ENCODE measurements at places on chromosomes 12 and 14.
A peak's percentile ranks its signal among the peaks of the same experiment; 100 is the strongest.

DNA sequence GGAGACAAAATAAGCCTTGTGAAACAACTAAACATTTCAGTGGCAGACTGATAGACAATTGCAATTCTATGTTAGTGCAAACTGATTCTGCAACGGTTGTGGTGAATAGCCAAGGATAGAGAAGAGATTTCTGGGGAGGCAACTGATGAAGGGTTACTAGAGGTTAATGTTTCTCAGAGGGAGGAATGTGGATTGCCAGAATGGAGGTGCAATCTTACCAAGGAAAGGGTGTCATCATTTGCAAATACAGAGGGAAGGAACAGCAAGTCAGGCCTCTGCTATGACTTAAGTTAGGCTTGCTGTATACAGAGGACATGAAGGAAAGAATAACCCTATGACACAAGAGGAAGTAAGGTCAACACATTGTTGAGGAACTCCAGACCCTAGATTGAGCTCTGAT is 35.8 kb downstream of the CCDC175 start:
- no peak for DNase-seq

DNA sequence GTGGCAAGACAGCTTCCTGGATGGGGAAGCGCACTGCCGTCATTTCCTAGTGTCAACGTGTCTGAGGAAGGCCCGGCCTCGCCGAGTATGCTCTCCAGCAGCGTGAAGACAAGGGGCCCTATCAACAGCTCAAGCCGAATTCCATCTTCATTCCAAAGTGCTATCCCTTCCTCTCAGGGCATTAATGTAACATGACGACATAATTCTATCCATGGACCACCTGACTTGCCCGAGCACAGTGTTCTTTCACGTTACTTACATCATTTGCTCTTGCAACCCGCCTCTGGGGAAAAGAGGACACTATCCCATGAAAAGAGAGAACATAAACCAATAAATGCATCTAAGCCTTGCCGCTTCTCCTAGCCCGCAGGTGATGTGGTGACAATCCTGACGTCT is 22.9 kb downstream of the CCDC92 start:
- DNase-seq: no peak

DNA sequence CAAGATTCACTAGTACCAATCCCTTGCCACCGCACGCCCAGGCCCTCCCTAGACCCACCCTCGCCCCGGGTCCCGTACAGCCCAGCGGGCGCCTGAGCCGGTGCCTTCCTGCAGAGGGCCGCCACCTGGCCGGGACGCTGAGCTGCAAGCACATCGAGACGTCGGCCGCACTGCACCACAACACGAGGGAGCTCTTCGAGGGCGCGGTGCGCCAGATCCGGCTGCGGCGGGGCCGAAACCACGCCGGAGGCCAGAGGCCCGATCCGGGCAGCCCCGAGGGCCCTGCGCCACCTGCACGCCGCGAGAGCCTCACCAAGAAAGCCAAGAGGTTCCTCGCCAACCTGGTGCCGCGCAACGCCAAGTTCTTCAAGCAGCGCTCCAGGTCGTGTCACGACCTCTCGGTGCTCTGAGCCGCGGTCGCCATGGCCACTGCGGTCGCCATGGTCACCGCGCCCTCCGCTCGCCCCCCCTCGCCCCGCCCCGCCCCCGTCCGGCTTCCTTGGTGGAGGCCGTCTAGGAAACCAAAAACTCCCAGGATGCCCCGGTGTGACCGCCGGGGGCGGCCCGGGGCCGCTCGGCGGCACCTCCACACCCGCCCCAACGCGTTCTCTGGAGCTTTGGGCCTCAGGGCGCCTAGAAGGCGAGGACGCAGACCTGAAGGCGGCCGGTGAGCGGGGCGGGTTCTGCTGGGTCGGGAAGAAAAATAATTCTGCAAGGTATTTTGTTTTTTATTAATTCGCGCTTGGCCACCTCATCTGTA is 3.7 kb downstream of the REM2 start:
- peak; percentile 81 for DNase-seq

DNA sequence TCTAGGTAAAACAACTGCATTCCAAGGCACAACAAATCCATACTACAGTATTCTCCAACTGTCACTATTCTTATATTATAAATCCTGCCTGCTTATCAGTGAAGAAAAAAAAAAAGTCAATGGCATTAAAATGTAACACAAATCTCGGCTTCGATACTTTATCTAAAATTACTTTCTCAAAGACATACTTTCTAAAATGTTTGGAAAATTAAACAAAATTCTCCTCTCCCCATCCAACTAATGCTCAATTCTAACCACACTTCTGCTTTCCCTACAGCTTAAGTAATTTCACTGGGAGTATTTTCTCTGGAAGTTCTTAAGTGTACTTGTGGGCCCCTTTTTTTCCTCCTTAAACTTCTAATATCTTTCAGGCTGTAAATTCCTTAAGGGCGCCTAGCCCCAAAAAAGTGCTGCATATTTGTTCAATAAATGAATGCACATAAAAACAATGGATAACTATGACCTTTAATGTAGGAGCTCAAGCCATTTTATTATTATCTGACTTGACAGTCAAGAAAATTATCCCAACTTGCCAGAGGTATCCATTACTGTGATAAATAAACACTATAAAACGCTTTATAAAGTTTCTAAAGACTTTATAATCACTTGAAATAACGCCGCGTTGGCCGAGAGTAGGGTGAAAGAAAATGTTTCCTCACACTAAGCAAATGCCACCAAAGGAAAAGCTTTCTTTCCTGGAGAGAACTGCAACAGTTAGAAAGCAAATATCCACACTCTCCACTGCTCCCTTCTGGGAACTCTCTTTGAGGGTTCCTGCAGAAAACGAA is 977 bp downstream of the HEATR5A start:
- no peak for DNase-seq

DNA sequence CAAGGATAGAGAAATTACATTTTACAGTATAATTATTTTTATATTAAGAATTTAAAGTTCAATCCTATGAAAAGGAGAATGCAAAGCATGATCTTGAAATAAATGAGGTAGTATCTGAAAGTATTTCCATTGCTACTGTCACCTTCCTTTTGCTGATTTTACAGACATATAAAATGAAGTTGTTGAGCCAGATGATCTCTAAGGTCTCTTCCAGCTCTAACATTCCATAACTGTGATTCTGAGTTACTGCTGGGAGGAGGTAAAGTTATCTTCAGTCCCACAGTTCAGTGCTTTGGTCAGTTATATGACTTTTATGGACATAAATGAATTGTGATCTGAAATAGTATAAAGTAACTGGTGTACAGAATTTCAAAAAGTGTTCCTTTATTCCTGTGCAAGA is 52.8 kb downstream of the SLC38A6 start:
- no peak for DNase-seq

DNA sequence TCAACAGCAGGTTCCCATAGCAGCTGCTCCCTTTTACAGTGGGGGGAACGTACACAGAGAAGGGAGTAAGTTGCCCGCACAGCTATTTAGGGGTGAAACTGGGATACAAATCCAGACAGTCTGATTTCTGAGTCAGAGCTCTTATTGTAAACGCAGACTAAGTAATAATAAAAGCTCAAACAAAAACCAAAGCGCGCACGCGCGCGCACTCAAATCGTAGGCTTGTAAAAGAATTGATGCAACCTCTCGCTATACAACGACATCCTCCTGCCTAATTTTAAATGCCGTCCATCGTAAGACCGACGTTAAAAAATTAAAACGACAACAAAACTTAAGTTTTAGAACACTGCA is 747 bp upstream of the DACT1 start:
- DNase-seq: peak; percentile 32

GRCh38 chr12:67433385-67434175 is 164.4 kb downstream of the CAND1 start:
- DNase-seq: no peak

DNA sequence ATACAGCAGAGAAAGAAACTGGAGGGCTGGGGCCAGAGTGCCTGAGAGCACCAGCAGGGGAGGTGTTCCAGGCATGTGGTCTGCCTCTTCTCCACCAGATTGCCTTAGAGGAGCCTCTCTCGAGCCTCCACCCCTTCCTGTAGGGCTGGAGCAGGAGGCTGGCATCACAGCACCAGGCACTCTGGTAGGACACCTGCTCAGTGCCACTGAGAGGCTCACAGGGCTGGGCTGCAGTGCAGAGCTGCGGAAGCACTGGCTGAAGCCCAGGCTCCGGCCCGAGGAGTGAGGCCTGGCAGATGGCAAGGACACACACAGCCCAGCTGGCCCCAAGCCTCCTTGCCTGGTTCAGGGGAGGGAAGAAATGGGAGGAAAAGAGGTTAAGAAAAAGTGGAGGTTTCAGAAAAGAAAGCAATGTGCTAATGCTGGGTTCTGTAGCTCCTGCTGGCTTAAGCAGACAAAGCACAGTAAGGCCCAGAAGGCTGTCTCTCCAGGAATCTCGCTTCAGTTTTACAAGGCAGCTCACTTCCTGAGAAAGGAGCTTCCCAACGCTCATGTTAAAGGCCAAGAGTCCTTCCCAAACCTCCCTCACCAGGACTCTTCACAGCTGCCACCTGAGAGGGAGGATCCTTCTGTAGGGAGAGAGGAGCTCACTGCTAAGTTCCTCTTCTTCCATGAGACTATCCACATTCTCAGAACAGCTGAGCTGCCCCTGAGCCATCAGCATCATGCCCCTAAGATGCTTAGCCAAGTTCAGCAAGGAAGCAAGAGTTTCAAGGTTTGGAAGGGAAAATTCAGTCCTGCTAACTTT is 23.8 kb downstream of the SPTB start:
- DNase-seq: no peak

DNA sequence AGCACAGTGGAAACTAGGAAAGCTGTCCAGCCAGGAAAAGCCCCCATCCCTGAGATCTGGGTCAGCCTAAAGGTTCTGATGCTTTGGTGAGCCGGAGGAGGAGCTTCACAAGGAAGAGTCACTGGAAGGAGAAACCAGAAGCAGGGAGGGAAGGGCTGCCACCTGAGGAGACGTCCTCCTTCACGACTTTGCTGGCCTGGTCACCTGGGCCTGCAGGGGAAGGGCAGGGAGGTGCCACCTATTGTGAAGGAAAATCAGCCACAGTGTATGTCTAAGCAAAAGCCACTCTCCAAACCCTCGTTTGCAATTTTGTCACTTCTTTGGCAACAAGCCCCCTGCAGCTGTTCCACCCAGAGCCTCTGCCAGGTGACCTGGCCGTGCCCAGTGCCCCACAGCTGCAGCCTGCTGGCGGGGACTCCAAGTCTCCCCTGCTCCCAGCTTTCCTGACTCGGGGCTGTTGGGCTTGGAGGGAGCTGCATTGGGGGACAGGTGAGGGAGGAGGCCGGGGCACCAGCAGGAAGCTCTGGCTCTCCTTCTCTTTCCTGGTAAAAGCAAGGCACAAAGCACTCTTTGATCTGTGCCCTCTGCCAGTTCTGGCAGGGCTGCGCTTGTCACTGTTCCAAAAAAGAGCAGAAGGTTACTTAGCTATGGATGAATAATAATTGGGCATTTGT is 120.9 kb upstream of the BCL2L14 start:
- no peak for DNase-seq

DNA sequence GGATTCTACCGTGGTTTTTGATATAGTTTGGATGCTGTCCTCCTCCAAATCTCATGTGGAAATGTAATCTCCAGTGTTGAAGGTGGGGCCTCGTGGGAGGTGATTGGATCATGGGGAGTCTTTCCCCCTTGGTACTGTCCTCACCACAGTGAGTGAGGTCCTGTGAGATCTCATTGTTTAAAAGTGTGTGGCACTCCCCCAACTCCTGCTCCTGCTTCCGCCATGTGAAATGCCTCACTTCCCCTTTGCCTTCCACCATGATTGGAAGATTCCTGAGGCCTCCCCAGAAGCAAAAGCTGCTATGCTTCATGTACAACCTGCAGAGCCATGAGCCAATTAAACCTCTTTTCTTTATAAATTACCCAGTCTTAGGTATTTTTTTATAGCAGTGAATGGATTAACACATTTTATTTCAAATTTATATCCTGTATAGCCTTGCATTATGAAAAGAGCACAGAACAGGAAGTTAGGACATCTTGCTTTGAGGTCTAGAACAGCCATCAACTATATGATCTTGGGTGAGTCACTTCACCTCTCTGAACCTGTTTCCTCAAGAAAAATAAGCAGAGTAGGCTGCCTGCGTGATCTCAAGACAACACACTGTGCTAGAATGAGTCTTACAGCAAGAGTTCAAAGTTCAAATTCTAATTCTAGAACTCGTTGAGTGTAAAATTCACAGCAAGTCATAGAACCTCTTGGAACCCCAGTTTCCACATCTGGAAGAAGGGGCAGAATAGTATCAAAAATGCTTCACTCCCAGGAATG is 160.9 kb upstream of the EEA1 start:
- DNase-seq: no peak

DNA sequence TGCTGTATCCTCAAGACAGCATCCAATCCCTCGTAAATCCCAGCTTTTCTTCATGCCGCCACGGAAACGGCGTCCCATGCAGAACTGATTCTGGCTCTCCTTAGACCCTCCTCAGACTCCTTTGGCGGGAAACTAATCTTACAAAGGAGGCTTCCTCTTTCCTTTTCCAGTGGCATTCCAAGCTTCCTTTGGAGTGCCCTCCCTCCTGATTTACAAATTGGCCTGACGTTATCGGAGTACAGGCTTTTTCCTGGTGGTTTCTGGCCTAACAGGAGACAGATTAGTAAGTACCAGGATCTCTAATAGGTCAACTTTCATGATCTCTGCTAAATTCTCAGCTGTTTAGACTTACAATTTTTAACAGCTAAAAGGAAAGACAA is 1.3 kb upstream of the ZDHHC17 start:
- no peak for DNase-seq

DNA sequence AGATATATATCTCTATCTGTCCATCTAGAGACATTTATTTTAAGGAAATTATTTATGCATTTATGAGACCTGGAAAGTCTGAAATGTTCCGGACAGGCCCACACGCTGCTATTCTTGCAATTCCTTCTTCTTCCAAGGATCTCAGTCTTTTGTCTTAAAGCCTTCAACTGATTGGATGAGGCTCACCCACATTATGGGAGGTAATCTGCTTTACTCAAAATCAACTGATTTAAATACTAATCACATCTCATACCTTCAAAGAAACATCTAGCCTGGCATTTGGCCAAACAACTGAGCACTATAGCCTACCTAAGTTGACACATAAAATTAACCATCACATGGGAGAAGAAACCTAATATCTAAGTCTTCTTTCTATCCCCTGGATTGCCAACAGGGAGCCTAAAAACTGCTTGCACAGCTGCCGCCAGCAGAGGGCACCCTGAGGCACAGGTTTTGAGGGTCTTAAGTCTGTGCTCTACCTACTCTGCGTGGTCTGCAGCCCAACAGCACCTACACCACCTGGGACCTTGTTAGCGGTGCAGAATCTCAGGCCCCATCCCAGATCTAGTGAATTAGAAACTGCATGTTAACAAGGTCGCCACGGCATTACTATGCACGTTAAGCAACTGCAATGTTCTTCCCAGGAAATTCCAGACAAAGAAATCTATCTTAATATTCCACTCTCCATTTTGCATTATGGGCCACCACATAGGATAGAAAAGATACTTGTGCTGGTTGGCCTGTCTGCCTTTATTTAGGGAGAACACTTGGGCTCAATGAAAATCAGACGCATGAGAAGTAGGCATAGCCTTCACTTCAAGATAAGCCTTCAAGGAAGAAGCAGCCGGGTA is 249.7 kb downstream of the FOXG1 start:
- no peak for DNase-seq

- DNase-seq: no peak
Measured at GRCh38 chr12:65881348-65881961, 57.2 kb downstream of the HMGA2 start.

GRCh38 chr12:27236498-27236897 is 7.6 kb upstream of the STK38L start:
- no peak for DNase-seq

All from activated naive CD8-positive, alpha-beta T cell treated with anti-CD3 and anti-CD28 coated beads, Interleukin-2, amount 10 ng/mL, durations not matched to agents 7 days and 5 days (primary cell).